RPMI7951 (cell line): ENCODE measurements at places on chromosomes 1 and 21. TPM values are rescaled to one million over a fixed set of nuclear protein-coding genes. Genes with fewer than 3 reads are reported as not detected.

The MAEL gene
- 0.12 and 0.39 TPM in 2 replicates for total RNA-seq

The PLA2G2C gene
- total RNA-seq = not detected in 2 replicates

The SERPINC1 gene
- 0.39 and 1.1 TPM in 2 replicates for total RNA-seq

The OXCT2 gene
- total RNA-seq = 1.9 and 2.6 TPM in 2 replicates

The L1TD1 gene
- total RNA-seq = not detected in 2 replicates

The PPIE gene
- 65.8 and 75.6 TPM in 2 replicates for total RNA-seq
